ENCODE measurements at places on chromosomes 3 and 15.

DNA sequence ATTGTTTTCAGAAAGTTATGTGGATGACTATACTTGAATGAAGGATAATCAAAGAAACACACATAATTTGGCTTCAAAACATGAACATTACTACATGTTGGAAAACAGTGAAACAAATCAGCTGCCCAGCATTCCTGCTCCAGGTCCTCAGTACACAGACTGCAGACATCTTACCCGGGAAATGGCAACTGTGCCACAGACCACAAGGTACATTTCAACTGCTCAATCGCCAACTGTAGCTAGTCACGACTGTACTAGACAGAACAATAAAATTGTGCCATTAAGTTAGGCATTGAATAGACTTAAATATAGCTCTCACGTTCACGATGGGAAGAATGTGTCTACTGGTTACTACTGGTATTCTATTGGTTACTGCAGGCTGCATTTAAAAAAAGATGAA, 5.0 kb downstream of the NAA50 start:
- no peak for DNase-seq

DNA sequence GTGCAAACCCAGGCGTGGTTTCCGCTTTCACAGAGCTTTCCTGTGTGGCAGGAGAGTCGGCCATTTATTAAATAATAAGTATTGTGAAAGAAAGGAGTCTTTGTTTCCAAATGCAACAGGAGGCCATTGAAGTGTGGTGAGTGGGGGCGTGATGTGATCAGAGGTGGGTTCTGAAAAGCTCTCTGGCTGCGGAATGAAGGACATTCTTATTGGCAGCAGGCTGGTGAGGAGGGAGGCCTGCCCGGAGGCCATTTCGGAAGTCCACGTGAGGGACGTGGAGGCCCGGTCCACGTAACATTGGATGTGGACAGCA, 11.1 kb downstream of the ARNT2 start:
- no peak for DNase-seq

GRCh38 chr3:68973639-68974038, 39.8 kb downstream of the EOGT start:
- DNase-seq, result no peak

- DNase-seq, result no peak
Measured at GRCh38 chr3:123344175-123344906, 104.5 kb downstream of the ADCY5 start.

DNA sequence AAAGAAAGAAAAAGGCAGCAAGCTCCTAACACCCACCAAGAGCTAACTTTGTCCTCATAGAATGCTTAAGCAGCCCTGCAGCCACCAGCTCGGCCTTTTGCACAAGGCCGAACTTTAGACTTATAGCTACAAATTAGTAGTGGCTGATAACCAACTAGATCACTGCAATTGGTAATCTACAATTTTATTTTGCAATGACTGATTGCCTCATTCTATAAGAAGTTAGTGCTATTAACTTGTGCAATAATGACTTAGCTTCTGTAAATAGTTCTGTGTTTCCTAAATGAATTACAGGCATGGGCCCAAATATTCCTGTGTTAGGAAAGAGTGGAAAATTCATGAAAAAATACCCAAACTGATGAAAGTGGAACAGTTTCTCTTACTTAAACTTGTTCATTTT, 284.8 kb upstream of the CFAP20DC start:
- DNase-seq, result no peak

Data from HS-27A (cell line).